Caco-2 (cell line): ENCODE measurements at places on chromosomes 7 and 10. TPM values are rescaled to one million over a fixed set of nuclear protein-coding genes. Genes with fewer than 3 reads are reported as not detected.

Gene ENTPD1
- total RNA-seq = 1.7 and 2.2 TPM in 2 replicates

Gene MSS51
- 2.0 and 2.1 TPM in 2 replicates for total RNA-seq

DNA sequence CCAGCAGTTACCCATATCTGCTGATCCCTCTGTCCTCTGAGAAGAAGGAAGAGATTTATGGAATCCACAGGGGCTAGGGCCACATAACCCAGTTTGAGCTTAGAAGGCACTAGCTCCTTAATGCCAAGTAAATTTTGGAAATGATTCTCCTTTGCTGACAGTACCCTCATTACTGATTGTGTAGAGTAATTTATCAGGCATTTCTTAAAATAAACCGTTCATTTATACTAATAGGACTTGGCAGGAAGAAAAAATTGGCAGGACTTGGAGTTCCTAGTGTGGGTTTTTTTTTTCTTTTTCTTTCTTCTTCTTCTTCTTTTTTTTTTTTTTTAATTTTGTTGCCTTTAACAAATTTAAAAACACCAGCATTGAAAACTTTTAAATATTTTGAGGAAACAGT lies 645.7 kb downstream of the SUGCT start:
- no peak for DNase-seq

- no peak for DNase-seq
Observed at GRCh38 chr10:13915710-13916109, 328.9 kb downstream of the PRPF18 start.
